ENCODE measurements at places on chromosomes 6 and 20.

- H3K4me3 ChIP-seq: no peak overlapping the region
- no peak for DNase-seq
- no peaks in the 10 kb centered on the region for H3K36me3 ChIP-seq
- H3K27me3 ChIP-seq: no peaks in the 10 kb centered on the region
Observed at GRCh38 chr6:157068691-157069324, 254.5 kb downstream of the TMEM242 start.

DNA sequence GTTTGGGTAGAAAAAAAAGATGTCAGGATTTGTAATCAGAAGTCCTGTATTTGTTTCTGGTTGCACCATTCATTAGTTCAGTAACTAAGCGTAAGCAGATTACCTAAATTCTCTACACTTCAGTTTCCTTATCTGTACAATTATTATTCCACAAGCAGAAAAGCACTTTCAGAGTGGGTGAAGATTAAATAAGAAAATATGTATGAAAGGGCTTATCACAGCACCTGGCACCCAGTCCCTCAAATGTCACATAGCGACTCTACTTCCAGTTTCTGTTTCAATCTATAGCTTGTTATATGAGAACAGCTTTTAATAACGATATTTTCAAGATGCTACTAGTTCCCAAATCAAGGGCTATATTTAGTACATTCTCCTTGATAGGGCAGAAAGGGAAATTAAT lies 31.4 kb downstream of the RGS17 start:
- no peak overlapping the region for H3K27ac ChIP-seq
- no peaks in the 10 kb centered on the region for H3K27me3 ChIP-seq
- no peak overlapping the region for H3K4me3 ChIP-seq

GRCh38 chr20:48224533-48225050 lies 439.3 kb upstream of the SULF2 start:
- no peaks in the 10 kb centered on the region for H3K4me1 ChIP-seq
- H3K27me3 ChIP-seq: no peaks in the 10 kb centered on the region

DNA sequence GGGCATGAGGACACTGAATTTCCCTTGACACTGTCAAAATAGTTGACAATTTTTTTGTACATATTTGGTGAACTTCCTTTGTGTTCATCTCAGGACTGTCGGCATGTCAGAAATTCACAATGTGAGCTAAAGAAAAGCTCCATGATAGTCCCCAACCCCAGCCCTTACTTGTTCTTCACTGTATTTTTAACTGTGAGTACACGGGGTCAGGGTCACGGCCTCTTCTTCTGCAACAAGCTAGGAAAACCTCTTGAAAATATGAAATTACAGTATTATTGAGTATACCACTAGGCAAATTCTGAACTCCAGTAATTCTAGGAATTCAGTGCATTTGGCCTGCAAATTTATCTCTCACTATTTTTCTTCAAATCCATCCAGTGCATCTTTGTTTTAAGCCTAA lies 199.4 kb downstream of the SLC24A3 start:
- H3K4me1 ChIP-seq: no peaks in the 10 kb centered on the region
- DNase-seq: no peak
- no peaks in the 10 kb centered on the region for H3K27me3 ChIP-seq
- H3K36me3 ChIP-seq: no peaks in the 10 kb centered on the region
- H3K27ac ChIP-seq: no peak overlapping the region

GRCh38 chr20:51712501-51713212 lies 55.5 kb downstream of the ATP9A start:
- no peak overlapping the region for H3K27ac ChIP-seq
- peaks cover 3% of the 10 kb centered on the region for H3K4me1 ChIP-seq
- H3K27me3 ChIP-seq: no peaks in the 10 kb centered on the region
- H3K36me3 ChIP-seq: no peaks in the 10 kb centered on the region
- DNase-seq: no peak

DNA sequence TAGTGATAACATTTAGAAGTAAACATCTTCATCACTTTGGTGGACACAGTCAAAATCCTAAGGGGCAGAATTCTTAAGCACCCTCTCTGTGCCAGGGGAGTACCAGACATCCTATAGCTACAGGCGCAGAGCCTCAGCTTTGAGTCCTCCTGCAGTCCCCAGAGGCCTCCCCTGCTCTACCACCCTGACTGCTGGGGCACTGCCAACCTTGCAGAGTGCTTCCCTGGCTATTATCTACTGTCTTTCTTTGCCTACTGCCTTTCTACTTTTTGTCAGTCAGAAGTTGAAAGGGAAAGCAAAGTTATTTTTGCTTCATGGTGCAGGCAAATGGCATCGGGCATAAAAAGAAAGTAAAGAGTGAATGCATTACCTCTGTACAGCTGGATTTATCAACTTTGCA lies 80.1 kb downstream of the AIG1 start:
- no peak overlapping the region for H3K27ac ChIP-seq
- 0 out of 2 replicates have a peak, but pooled peaks cover 1% of the 10 kb centered on the region for H3K4me1 ChIP-seq
- H3K4me3 ChIP-seq: no peak overlapping the region
- peaks cover 4% of the 10 kb centered on the region for H3K36me3 ChIP-seq

DNA sequence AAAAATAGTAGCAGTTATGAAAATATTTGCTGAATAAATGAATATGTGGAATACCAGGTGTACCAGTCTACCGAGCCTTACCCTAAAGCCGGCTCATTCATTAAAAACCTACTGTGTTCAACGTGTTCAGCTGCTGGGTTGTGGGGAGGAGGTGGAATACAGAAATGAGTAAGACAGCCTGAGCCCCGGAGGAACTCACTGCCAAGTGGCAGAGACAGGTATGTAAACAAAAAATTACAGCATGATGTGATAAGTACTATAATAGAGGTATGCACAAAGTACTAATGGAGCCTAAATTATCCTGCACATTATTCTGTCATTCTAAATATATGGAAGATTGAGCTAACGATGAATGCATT lies 6.8 kb upstream of the ADTRP start:
- no peaks in the 10 kb centered on the region for H3K36me3 ChIP-seq
- H3K4me1 ChIP-seq: no peaks in the 10 kb centered on the region
- no peak overlapping the region for H3K27ac ChIP-seq
- DNase-seq: no peak

GRCh38 chr20:23019403-23019802 lies 15.7 kb upstream of the SSTR4 start:
- no peak overlapping the region for H3K27ac ChIP-seq
- H3K27me3 ChIP-seq: no peaks in the 10 kb centered on the region
- no peaks in the 10 kb centered on the region for H3K4me1 ChIP-seq
- H3K36me3 ChIP-seq: no peaks in the 10 kb centered on the region

DNA sequence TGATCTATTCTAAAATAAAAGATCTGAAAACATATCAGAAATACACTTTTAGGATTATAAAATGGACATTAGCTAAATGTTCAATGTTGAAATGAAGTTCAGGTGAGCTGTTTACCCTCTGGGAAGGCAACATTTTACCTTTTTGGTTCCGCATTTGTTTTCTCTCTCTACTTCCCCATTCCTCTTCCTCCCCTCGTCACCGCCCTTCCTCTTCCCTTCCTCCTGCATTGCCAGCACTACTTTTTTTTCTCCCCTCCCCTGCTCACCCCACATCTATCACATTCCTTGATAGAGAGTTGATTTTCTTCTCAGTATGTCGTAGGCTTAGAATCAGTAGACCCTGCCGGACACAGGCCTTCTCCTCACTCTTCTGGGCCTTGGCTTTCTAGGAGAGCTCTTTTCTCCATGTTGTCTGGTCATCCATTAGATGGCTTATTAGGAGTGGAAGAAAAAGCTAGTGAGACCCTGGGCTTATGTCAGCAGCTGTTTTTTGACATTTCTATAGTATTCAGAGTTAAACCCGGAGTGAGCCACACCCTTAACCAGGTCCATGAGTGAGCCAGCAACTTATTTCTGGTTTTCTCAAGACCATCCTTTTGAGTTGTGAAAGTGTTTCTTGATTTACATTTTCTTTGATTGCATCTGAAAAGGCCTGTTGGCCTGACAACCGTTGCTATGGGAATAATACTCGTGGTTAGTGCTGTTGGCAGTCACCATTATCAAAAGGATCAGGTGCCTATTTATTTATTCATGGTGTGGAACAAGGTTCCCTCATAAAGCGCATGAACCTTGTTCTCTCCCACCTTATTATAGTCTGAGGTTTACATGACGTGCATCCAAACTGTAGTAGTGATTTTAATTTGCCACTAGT lies 90.9 kb downstream of the DTD1 start:
- no peak overlapping the region for H3K4me3 ChIP-seq
- DNase-seq: no peak
- no peak overlapping the region for H3K27ac ChIP-seq
- no peaks in the 10 kb centered on the region for H3K36me3 ChIP-seq
- H3K4me1 ChIP-seq: peaks cover 6% of the 10 kb centered on the region

DNA sequence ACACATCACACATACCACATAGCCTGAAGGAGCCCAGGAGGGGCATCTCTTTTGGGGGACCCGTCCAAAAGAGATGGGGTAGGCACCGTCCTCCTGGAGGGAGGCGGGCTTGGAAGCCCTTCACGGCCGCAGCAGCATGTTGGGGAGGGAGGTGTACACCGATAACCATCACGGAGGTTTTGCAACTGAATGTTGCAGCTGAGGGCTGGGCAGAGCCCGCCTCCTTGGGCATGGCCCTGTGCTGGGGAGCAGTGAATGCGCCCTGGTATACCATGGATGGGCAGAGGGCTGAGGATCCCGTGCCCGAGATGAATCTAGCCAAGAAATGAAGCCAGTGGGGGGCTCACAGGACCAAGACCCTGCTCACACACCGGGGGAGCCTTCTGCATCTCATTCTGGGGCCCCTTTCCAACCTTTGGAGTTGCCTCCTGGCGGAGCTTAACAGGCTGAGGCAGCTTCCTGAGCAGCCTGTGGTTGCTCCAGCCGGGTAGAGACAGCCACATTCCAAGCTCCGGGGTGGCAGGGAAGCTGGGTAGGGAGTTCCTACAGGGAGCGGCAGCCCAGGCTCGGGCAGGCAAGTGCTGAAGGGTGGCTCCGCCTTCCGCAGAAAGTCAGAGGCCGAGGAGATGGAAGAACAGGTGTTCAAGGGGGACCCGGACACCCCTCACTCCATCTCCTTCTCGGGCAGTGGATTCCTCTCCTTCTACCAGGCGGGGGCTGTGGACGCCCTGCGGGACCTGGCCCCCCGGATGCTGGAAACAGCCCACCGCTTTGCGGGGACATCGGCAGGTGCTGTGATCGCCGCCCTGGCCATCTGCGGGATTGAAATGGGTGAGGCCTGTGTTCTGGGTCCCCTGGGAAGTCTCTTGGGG lies at the start of gene PNPLA1:
TSS of gene PNPLA1 (plus strand) at position 227 of the 872 bp plus-strand sequence. CDS start at position 627, 400 bp downstream.
- H3K4me1 ChIP-seq: peaks cover 2% of the 10 kb centered on the region
- no peak within 1 kb of the TSS for H3K4me3 ChIP-seq
- H3K36me3 ChIP-seq: no peaks in the 10 kb centered on the region
- DNase-seq: no peak
- H3K27ac ChIP-seq: no peak within 1 kb of the TSS
- no peaks in the 10 kb centered on the region for H3K27me3 ChIP-seq

DNA sequence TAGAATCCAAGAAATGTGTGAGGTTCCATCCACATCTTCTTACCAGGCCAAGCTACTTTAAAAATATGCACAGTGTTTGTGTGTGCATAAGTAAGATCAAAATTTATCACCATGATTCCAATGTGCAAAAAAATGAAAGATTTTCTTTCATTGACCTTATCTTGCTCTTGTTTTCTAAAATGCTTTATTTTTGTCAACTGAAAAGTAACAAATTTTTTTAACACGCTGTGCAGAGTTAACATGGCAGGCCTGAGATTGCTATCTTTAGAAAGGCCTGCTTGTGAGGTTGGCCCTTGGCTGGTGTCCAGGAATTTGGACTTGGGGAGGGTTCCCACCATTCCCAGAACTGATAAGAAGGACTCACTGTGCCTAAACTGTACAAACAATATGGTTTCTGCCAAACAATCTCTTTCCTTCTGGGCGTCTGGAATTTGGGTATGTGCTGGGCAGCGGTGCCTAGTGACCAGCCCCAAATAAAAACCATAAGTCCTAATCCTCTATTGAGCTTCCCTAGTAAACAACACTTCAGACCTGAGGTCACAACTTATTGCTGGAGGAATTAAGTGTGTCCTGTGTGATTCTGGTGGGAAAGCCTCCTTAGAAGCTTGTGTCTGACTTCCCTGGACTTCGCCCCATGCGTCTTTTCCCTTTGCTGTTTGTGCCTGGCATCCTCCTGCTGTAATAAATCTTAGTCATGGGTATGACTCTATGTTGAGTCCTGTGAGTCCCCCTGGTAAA lies 19.8 kb upstream of the MYLIP start:
- H3K27ac ChIP-seq: no peak overlapping the region
- DNase-seq: no peak
- H3K36me3 ChIP-seq: no peaks in the 10 kb centered on the region

- no peak for DNase-seq
- H3K4me3 ChIP-seq: no peak overlapping the region
- no peaks in the 10 kb centered on the region for H3K27me3 ChIP-seq
- no peaks in the 10 kb centered on the region for H3K4me1 ChIP-seq
- H3K36me3 ChIP-seq: no peaks in the 10 kb centered on the region
Observed at GRCh38 chr6:106560996-106561685, 68.2 kb downstream of the RTN4IP1 start.

- no peaks in the 10 kb centered on the region for H3K4me1 ChIP-seq
- no peaks in the 10 kb centered on the region for H3K36me3 ChIP-seq
- DNase-seq: no peak
- no peak overlapping the region for H3K27ac ChIP-seq
Observed at GRCh38 chr6:108656836-108657235, 96.1 kb downstream of the FOXO3 start.

GRCh38 chr6:65289491-65289890 lies 417.5 kb downstream of the EYS start:
- no peak overlapping the region for H3K4me3 ChIP-seq
- no peaks in the 10 kb centered on the region for H3K27me3 ChIP-seq
- no peak overlapping the region for H3K27ac ChIP-seq
- no peaks in the 10 kb centered on the region for H3K36me3 ChIP-seq
- H3K4me1 ChIP-seq: no peaks in the 10 kb centered on the region
- DNase-seq: no peak

DNA sequence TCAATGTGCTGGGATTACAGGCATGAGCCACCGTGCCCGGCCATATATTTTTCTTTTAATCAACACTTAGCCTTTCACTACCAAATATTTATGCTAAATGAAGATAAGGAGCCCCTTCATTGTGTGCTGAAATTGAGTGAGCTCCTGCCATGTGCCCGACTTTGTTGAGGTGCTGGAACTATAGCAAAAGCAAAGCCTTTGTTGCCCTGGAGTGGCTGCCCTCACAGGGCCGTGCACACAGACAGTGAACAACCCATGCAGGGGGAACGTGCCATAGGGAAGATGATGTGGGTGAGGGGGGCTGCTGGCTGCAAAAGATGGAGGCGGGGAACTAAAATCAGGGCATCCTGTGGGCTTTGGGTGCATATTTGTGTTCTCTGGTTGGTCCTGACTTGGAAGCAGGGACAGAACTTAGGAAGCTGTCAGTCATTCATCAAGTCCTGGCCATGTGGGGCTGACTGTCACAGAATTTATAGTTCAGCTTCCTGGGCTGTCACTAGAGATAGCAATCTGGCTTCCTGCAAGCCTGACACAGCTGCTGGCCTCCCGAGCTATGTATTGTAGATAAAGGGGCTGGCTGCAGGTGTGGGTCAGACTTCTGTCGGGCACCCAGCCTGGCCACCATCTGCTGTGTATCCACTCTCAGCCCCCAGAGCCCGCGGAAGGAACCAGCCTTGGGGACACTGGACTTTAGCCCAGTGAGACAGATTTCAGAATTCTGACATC lies 56.8 kb upstream of the MPC1 start:
- no peaks in the 10 kb centered on the region for H3K36me3 ChIP-seq
- H3K4me3 ChIP-seq: no peak overlapping the region
- DNase-seq: no peak
- H3K4me1 ChIP-seq: no peaks in the 10 kb centered on the region

- H3K36me3 ChIP-seq: no peaks in the 10 kb centered on the region
- no peak for DNase-seq
- H3K4me1 ChIP-seq: no peaks in the 10 kb centered on the region
- no peak overlapping the region for H3K27ac ChIP-seq
- no peak overlapping the region for H3K4me3 ChIP-seq
Observed at GRCh38 chr6:110345025-110345424, 13.1 kb downstream of the METTL24 start.
